ENCODE measurements at places on chromosomes 1 and 21.

- no peak for DNase-seq
Measured at GRCh38 chr1:167077128-167077867, 12.9 kb downstream of the GPA33 start.

- DNase-seq: no peak
Measured at GRCh38 chr1:178262120-178262500, 168.2 kb downstream of the RASAL2 start.

DNA sequence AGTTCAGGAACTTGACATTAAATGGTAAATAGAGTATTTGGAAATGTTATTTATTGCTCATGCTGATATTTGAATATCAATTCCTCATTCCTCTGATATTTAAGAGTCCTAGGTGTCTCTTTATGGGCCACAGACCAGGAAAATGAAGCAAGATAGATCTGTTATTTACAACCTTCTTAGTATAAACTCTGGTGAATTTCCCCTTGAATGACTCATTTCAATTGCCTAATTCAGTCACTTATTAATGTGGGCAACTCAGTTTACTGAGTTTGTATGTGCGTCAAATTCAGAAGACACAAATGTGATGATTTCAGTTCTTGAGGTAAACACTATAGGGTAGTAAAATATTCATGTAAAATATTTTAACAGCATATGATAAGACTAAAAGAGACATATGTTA, 1404.4 kb upstream of the PRMT6 start:
- no peak for DNase-seq

DNA sequence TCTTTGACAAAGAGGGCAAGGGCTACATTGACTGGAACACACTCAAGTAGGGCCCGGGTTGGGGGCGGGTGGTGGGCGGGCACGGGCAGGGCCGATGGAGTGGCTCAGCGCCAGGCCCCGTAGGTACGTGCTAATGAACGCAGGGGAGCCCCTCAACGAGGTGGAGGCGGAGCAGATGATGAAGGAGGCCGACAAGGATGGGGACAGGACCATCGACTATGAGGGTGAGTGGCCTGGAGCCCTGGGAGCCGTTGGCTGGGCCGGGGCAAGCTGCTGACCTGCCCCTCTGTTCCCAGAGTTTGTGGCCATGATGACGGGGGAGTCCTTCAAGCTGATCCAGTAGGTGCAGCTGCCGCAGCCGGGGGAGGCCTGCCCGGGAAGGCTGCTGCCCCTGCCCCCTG, 1.8 kb downstream of the CALML6 start:
- no peak for DNase-seq

DNA sequence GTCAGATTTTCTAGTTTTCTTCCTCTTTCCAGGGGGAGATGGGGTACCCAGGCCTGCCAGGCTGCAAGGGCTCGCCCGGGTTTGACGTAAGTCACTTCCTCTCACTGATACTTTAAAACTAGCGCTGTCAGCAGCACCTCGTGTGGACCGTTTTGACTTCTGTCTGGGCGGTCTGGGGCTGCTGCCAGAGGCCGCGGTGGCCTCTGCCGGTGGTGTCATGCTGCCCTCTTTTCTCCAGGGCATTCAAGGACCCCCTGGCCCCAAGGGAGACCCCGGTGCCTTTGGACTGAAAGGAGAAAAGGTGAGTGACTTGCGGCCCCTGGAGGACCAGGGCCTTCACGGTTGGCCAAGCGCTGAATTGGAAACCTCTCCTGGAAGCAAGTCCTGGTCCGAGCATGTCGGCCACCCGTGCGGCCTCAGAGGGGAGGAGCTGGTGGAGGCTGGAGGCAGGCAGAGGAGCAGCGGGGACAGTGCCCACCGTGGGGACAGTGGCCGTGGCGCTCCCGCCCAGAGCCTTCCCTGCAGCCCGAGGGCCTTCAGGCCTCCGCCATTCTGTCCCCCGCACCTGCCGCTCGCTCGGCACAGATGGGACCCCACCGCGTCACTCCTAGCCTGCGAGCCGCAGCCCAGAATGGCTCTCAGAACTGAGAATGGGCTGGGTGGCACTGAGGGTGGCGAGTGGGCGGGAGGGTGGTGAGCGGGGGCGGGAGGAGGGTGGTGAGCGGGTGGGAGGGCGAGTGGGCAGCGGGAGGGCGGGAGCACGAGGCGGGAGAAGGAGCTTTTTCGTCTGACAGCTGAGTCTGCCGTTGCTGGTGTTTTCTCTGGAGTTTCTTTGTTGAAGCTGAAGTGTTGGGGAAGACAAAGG, 9.4 kb downstream of the COL6A1 start:
- DNase-seq: no peak

- no peak for DNase-seq
Measured at GRCh38 chr1:173056365-173056764, 5.6 kb upstream of the TNFSF18 start.

DNA sequence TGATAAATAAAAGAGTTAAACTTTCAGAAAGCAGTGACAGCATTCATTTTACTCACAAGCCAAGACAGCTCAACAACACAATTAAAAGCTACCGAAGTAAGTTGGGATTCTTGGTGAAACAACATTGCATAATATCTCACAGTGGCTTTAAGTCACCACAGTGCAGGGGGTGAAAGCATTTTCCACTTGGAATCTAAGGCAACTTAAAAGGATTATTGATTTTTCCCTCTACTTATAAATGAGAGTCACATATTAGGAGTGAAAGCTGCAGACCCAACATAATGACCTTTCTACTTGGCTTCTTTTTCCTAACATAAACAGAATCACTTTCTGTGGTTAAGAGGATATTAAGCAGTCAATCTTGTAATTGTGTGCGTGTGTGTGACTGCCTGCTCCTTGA, 536.6 kb upstream of the CXADR start:
- DNase-seq: no peak

GRCh38 chr1:33384040-33384812, 46.7 kb downstream of the PHC2 start:
- DNase-seq: no peak
